ENCODE measurements at places on chromosomes 16 and 17. TPM values are rescaled to one million over a fixed set of nuclear protein-coding genes. Genes with fewer than 3 reads are reported as not detected.
A peak's percentile ranks its signal among the peaks of the same experiment; 100 is the strongest.

MYO15A gene
- 0.25 TPM for total RNA-seq

OR1F1 gene
- total RNA-seq, result not detected

PRRT2 gene
- 4.0 TPM for total RNA-seq

GFAP gene
- not detected for total RNA-seq

JUP gene
- total RNA-seq, result 3.6 TPM

WNT3 gene
- total RNA-seq, result 3.0 TPM

LCAT gene
- total RNA-seq, result 15.9 TPM

CES5A gene
- not detected for total RNA-seq

ZSCAN10 gene
- not detected for total RNA-seq

GAS2L2 gene
- total RNA-seq, result not detected

DNA sequence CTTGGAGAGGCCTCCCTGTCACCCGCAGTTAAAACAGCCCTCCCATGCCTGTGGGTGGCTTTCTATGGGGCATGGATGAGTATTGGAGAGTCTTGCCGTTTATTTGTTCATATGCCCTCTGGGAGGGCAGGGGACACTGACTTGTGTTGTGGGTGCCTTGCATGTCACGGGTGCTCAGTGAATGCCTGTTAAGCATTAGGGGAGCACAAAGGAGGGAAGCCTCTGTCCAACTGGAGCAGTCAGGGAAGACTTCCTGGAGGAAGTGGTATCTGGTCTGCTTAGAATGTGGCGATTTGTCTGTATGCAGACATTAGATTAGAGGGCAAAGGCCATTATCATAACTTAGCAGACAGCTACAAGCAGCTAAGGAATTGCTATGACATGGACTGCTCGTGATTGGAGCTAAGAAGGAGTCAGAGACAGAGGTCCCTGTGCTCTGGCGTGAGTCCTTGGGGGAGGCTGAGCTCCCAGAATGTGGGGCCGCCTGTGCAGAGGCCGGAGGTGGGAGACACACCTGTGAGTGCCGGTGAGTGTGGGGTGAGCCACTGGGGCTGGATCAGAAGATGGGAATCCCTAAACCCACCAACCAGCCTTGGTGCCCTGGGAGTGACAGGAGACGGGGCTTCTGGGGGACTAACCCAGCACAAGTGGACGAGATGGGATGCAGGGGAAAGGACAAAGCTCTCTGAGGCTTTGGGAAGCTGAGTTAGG, 286.1 kb downstream of the SEC14L1 start:
- no peaks in the 10 kb centered on the region for H3K27me3 ChIP-seq
- peaks cover 77% of the 10 kb centered on the region for H3K4me1 ChIP-seq
- peak overlapping the region; percentile 75 for H3K27ac ChIP-seq
- no peak for DNase-seq
- no peak overlapping the region for H3K4me3 ChIP-seq
- H3K36me3 ChIP-seq, result no peaks in the 10 kb centered on the region

DNA sequence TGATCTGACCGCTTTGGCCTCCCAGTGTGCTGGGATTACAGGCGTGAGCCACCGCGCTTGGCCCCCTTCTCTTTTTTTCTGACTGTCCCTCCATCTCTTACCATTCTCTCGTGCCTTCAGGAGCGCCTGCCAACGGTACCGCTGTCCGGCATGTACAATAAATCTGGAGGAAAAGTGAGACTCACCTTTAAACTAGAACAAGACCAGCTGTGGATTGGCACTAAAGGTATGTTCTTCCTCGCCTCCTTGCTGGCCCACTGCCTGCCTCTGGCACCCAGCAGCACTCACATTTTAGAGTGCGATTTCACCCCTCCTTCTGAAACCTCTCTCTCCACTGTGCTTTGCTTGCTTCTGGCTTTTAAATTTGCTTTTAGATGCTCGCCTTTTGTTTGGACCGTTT, 5.0 kb downstream of the UBFD1 start:
- H3K36me3 ChIP-seq, result peaks cover 70% of the 10 kb centered on the region
- peaks cover 9% of the 10 kb centered on the region for H3K4me1 ChIP-seq
- H3K4me3 ChIP-seq, result no peak overlapping the region
- no peak overlapping the region for H3K27ac ChIP-seq
- H3K27me3 ChIP-seq, result no peaks in the 10 kb centered on the region

GRCh38 chr17:40122136-40122998, 596 bp downstream of the MSL1 start:
- peaks cover 15% of the 10 kb centered on the region for H3K4me1 ChIP-seq
- peaks cover 17% of the 10 kb centered on the region for H3K36me3 ChIP-seq
- no peaks in the 10 kb centered on the region for H3K27me3 ChIP-seq
- H3K27ac ChIP-seq, result peak overlapping the region; percentile 94
- H3K4me3 ChIP-seq, result peak overlapping the region; percentile 98

DNA sequence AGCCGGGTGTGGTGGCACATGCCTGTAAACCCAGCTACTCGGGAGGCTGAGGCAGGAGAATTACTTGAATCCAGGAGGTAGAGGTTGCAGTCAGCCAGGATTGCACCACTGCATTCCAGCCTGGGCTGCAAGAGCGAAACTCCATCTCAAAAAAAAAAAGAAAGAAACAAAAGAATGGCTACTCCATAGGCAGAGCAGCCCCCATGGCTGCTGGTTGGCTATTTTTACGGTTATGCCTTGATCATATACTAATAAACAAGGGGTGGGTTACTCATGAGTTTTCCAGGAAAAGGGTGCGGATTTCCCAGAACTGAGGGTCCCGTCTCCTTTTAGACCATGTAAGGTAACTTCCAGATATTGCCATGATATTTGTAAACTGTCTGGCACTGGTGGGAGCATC, 76.2 kb upstream of the TMEM97 start:
- no peaks in the 10 kb centered on the region for H3K4me1 ChIP-seq
- H3K36me3 ChIP-seq, result no peaks in the 10 kb centered on the region
- H3K27me3 ChIP-seq, result no peaks in the 10 kb centered on the region
- H3K27ac ChIP-seq, result no peak overlapping the region
- DNase-seq, result no peak

GRCh38 chr16:54331241-54332002, 44.8 kb upstream of the IRX3 start:
- H3K36me3 ChIP-seq, result no peaks in the 10 kb centered on the region
- no peak overlapping the region for H3K27ac ChIP-seq
- H3K4me3 ChIP-seq, result no peak overlapping the region
- DNase-seq, result no peak

GRCh38 chr17:66517336-66518009, 215.1 kb downstream of the PRKCA start:
- DNase-seq, result no peak
- peaks cover 18% of the 10 kb centered on the region for H3K4me1 ChIP-seq
- no peaks in the 10 kb centered on the region for H3K36me3 ChIP-seq
- H3K27ac ChIP-seq, result no peak overlapping the region

Data from GM23248 (cell line).